Hematopoietic multipotent progenitor cell treated with erythropoietin and hydrocortisone succinate and interleukin-3 and kit ligand, for 4 days (in vitro differentiated cells): ENCODE measurements at places on chromosomes 2 and 18.

GRCh38 chr2:144466637-144467036, 53.3 kb downstream of the ZEB2 start:
- no peak for DNase-seq

DNA sequence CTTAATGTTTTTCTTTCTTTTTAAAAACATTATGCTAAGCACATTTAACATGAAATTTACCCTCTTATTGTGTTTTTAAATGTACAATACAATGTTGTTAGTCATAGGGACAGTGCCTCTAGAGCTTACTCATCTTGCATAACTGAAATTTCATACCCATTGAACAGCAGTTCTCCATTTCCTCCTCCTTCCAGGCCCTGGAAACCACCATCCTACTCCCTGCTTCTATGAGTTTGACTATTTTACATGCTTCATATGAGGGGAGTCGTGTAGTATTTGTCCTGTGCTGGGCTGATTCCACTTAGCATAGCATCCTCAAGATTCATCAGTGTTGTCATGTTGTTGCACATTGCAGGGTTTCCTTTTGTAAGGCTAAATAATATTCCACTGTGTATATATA, 92.6 kb downstream of the SPATS2L start:
- no peak for DNase-seq

DNA sequence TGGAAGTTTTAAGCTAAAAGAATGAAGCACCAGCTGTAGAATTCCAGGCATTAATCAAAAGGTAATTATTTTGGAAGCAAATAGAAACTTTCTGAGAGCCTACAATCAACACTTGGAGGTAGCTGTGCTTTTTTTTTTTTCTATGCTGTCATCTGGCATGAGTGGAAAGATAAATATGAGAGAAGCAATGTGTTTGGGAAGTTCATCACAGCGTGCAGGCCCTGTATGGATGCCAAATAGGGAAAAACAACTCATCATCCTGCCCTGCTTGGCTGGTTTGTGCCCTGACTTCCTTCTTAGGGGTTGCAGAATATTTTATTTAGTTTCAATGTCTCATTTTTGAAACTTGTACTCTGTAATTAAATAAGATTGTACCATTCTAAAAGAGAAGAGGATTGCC, 437.4 kb downstream of the PIK3C3 start:
- DNase-seq: no peak

GRCh38 chr2:38935568-38936172, 46.0 kb downstream of the ARHGEF33 start:
- no peak for DNase-seq

GRCh38 chr18:32629981-32630700, 142.7 kb downstream of the KLHL14 start:
- DNase-seq: no peak

DNA sequence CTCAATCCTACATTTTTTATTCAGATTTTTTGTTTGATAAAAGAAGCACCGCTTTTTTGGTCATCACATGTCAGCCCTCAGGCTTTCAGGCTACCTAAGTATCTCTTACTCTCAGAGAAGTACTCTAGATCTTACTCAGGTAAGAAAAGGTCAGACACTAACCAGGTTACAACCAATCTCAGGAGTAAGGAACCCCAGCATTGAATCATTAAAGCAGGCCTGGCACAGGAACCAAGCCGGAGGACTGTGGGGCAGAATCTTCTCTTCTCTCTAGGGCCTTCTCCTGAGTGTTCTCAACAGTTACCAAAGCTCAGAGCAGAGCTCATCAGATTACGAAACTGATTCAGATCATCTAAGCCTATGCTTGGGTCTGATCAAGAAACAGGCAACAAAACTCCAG, 28.2 kb downstream of the RBMS1 start:
- DNase-seq: no peak

GRCh38 chr2:145460112-145460511, 940.2 kb upstream of the ZEB2 start:
- DNase-seq: no peak

DNA sequence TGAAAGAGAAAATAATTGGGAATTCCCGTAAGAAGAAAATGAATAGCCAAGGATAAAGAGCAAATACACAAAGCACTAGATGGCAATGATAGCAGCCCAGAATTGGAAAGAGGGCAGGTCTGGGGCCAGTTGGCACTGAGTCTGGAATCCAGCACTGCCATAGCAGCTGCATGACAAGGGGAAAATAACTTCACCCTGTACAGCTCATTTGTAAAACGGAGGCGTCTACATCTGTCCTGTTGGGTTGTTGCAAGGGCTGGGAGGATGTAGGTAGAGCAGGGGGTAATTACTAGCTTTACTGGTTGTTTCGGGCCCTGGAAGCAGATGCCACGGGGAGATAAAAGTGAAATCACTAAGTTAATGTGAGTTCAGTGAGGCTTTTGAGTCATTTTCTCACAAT, 110.0 kb upstream of the RASGRP3 start:
- DNase-seq: peak; percentile 59

GRCh38 chr2:106038601-106039375, 155.3 kb downstream of the UXS1 start:
- no peak for DNase-seq

GRCh38 chr2:152874955-152875354, 156.5 kb downstream of the ARL6IP6 start:
- DNase-seq: no peak

DNA sequence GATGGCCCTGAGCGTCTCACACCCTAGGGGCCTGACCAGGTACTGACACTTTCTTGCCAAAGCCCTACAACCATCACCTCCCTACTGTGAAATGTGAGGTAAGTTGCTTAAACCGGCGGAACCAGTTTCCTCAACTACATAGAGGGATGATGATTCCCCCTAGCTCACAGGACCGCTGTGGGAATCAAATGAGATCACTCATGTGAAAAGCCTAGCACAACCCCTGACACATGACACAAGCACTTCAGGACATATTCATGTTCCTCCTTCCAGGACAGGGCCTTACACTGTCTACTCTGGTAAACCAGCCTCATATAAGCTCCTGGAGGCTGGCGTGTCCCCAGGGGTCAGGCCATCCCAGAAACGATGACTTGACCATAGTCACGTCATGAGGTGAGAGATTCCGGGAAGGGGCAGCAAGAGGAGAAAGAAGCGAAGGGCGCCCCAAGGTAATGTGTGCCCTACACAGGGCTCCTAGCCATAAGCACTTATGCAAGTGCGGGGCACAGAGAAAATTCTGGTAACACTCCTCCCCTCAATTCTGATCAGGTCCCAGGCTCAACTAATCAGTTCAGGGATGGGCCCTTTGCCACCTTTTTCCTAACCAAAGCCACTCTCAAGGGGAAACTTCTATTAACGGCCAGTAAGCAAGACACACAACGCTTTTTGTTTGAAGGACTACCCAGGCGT, 49.5 kb downstream of the C2orf42 start:
- DNase-seq: peak; percentile 85

DNA sequence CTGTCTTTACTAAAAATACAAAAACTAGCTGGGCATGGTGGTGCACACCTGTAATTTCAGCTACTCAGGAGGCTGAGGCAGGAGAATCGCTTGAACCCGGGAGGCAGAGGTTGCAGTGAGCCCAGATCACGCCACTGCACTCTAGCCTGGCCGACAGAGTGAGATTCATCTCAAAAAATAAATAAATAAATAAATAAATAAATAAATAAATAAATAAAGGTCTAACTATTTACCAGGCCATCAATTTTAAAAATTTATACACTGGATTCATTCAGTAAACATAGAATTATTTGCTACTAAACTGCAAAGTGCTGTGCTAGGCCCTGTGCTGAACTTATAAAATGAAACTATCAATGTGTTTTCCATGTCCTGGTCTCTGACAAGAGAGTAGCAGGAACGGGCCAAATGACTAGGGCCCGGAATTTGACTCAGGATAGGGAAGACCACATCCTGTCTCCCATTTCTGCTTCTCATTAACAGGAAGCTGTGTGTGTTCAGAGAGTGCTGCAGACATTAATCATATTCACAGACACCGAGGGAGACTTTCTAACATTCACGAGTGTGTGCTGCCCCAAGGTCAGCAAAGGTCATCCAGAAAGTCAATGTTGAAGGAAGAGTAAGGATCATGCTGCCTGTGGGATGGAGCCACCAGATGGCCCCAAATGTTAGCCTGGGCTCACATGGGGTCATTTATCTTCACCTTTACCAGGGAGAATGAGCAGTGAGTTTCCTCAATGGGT, 95.8 kb downstream of the SPP2 start:
- DNase-seq: no peak

DNA sequence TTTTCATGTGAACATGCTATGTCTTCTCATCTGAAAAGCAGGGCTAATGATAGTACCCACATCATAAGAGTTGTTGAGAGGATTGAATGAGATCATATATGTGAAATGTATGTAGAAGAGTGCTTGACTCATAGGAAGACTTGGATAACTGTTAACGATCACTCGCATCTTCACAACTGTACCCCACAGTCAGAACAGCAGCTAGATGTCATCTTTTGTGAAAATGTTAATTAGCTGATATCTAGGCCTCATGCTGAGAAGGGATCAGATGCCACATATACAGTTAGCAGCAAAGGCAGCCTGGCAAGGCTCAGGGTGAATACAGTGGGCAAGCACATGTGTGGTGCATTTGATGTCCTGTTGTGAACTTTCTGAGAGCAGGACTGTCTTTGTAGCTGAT, 24.2 kb downstream of the MAP3K20 start:
- DNase-seq: no peak

DNA sequence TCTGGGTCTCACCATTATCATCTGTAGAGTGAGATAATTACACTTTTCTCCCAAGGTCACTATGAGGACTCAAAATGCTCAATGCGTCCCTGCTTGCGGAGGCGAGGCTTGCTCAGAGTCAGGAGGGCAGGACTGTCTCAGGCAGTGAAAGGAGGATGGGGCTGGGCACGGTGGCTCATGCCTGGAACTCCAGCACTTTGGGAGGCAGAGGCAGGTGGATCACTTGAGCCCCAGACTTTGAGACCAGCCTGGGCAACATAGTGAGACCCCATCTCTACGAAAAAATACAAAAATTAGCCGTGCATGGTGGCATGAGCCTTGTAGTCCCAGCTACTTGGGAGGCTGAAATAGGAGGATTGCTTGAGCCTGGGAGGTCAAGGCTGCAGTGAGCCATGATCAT, 1.8 kb upstream of the KCNIP3 start:
- DNase-seq: no peak

DNA sequence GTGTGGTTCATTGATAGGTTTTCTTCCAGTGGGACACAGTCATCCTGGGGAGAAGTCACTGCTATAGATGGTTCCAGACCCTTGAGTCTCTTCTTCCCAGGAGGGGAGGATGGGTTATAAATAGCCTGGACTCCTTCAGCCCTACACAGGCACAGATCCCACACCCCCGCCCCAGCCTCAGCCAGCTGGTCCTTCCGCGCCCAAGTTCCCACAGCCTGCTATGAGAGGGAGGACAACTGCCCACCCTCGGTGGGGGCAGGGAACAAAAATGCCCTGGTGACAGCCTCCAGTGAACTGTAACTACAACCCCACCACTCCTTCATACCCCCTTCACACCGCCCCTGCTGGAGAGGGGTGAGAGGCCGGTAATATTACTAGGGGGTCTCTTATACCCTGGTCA, 3.2 kb downstream of the ZBTB7C start:
- no peak for DNase-seq

DNA sequence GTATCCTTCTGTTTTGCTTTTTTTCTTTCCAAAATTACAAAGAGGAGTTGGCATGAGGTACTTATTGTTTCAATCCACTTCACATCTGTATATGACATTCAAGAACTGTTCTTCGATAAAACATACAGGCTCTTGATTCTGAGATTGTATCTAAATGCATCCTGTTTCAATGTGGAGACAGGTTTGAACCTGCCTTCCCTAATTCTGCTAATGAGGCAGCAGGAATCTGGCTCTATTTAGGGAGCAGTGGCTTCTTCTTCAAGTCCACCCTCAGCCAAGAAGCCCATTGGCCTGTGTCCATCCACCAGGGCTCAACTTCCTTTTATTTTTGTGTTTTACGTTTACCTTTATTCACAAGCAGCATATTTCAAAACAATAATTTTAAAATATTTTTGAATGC, 84.8 kb upstream of the PIK3C3 start:
- DNase-seq: no peak

DNA sequence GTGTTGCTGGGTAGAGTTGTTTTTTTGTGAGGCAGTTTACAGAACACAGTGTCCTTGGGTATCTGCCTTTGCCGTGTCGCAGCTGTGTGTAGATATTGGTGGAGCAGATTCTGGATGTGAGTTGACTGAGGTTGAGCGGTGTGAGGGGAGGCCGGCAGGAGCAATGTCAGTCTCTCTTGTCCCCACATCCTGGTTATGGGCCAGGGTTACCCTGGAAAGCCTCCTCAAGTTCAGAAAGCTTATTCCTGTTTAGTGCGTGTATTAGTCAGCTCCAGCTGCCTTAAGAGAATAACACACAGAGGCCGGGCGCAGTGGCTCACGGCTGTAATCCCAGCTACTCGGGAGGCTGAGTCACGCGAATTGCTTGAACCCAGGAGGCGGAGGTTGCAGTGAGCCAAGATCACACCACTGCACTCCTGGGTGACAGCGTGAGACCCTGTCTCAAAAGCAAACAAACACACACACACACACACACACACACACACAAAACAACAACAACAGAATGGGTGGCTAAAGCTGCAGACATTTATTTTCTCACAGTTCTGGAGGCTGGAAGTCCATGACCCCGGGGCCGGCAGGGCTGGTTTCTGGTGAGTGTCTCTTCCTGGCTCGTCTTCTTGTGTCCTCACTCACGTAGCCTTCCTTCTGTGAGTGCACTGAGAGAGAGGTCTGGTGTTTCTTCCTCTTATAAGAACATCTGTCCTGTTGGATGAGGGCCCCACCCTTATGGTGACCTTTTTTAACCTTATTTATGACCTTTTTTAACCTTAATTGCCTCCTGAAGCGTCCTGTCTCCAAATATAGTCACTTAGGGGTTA, 5.1 kb downstream of the NCK2 start:
- DNase-seq: peak; percentile 21

DNA sequence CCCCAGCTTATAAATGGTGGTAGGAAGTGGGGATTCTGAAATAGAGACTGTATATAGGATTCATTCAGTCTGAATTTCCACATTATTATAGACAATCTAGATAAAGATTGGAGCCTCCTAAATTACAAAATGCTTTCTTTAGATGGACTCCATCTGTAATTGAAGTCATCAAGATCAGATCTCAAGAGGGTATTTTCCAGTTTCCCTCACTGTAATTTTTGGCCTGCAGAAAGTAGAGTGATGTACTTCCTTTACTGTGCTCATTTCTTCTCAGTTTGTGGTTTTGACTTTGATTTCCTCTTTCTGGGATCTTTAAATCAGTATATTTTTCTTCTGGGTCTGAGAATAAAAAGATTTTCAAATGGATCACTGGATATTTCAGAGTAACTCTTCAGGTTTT, 7.2 kb downstream of the BABAM2 start:
- DNase-seq: peak; percentile 34

- DNase-seq: no peak
Measured at GRCh38 chr2:21258082-21258481, 134.3 kb downstream of the TDRD15 start.
